Posterior vena cava (tissue), 2 donors: ENCODE measurements at places on chromosomes 3 and 15. TPM values are rescaled to one million over a fixed set of nuclear protein-coding genes. Genes with fewer than 3 reads are reported as not detected.

DNA sequence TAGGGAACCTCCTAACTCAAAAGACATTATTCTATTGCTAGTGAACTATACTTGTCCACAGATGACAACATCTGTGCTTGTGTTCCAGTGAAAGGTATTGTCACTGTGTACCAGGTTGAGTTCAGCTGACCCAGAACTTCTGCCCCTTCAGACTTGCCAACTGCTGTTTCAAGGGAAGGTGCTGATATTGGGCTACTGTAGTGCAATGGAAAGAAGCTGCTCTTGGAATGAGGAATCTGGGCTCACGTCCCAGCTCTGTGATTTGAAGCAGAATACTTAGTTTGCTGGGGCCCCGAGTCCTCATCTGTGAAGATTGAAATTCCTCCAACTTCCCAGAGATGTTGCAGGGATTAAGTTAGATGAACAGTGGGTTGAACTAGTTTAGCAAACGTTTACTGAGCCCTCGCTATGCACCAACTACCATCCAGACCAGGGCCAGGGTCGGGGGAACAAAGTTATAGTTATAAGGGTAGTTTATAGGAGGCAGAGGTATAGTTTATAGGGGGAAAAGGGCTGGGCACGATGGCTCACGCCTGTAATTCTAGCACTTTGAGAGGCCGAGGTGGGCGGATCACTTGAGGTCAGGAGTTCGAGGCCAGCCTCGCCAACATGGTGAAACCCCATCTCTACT lies 15.9 kb upstream of the UMPS start:
- no peak for DNase-seq

DNA sequence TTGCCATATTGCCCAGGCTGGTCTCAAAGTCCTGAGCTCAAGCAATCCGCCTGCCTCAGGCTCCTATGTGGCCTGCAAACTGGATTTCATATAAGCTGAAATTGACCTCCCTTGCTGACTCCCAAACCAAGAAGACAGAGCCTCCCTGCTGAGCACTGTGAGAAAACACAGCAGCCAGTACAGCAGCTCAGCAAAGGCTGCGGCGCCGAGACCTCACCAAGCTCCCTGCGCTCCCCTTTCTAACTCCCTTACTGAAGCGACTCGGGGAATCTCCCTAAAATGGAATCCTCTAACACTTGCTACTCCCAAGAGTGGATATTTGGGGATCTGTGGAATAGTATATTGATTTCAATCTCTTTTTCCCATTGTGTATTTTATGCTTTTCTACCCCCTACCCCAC lies 34.6 kb downstream of the MUC20 start:
- DNase-seq: no peak

GRCh38 chr3:110479731-110480130 lies 591.9 kb upstream of the NECTIN3 start:
- no peak for DNase-seq

DNA sequence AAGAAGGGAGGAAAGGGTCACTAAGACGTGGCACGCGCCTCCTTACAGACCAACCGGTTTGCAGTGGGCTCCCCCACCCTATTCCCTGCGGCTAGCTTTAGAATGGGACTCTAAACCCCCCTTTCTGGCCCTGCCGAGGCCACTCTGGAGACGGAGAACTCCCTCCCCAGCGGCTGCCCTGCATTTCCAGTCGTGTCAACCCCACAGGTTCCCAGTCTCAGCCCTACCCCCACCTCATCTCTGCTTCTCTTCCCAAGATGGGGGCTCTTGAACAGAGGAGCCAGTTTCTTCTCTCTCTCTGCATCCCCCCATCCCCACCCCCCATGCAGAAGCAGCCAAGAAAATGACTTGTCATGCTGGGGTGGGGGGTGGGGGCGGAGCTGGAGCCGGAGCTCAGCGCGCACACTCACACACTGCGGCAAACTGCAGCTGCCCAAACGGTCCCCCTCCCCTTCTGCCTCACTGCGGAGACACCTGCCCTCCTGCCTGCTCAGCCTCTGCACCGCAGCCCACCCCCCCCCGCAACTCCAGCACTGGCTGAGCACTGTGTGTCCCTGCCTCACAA lies 871 bp downstream of the MAP1A start:
- DNase-seq: peak; percentile 82

DNA sequence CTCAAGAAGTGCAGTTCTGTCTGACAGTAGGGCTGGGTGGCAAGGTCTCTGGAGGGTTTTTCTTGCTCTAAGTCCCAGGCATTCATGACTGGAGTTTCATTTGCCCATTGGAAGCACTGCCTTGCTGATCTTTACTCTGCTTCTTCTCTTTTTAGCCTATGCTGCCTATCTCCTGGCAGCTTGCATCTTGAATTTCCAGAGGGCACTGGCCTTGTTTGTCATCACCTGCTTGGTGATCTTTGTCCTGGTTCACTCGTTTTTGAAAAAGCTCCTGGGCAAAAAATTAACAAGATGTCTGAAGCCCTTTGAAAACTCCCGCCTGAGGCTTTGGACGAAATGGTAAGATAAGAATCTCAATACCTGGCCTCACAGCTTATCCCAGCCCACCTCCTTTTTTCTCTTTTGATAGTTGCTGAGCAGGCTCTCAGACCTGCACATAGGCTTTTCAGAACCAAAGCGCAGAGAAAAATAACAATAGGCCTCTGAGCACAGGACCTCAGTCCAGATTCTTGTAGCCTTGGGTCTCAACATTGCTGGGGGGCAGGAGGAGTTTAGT lies 10.9 kb downstream of the SLC28A2 start:
- no peak for DNase-seq

DNA sequence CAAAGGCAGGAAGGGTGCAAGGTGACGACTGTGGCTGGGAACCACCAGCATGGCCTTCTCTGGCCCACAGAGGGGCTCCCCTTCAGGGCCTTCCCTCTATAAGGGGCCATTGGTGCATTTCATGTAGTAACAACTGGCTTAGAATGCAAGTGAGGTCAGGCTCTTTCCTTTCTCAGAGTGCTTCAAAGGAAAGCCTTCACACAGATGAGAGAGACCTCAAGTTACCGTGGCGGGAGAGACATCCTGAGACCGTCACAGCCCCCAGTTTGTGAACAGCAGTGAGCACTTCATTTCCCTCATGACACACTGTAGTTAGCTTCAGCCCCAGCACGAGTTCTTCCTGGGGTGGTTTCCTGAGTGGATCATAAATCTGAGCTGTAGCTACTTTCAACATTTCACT lies 96.6 kb upstream of the LIMD1 start:
- no peak for DNase-seq

GRCh38 chr15:39431376-39431775 lies 149.5 kb upstream of the THBS1 start:
- no peak for DNase-seq

GRCh38 chr3:143951351-143951971 lies 20.2 kb upstream of the DIPK2A start:
- no peak for DNase-seq

DNA sequence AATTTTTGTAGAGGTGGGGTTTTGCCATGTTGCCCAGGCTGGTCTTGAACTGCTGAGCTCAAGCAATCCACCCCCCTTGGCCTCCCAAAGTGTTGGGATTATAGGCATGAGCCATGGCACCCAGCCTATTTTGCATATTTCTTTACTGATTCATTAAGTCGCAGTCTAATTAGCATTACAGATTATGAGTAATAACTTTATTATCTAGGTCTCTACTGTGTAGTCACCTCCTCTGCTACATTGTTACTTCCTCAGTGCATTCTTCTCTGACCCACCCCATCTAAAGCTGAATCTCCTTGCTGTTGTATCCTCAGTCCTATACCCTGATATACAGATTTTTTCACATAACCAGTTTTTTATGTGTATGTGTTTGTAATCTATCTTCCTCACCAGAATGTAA lies 61.7 kb downstream of the TFDP2 start:
- DNase-seq: no peak

DNA sequence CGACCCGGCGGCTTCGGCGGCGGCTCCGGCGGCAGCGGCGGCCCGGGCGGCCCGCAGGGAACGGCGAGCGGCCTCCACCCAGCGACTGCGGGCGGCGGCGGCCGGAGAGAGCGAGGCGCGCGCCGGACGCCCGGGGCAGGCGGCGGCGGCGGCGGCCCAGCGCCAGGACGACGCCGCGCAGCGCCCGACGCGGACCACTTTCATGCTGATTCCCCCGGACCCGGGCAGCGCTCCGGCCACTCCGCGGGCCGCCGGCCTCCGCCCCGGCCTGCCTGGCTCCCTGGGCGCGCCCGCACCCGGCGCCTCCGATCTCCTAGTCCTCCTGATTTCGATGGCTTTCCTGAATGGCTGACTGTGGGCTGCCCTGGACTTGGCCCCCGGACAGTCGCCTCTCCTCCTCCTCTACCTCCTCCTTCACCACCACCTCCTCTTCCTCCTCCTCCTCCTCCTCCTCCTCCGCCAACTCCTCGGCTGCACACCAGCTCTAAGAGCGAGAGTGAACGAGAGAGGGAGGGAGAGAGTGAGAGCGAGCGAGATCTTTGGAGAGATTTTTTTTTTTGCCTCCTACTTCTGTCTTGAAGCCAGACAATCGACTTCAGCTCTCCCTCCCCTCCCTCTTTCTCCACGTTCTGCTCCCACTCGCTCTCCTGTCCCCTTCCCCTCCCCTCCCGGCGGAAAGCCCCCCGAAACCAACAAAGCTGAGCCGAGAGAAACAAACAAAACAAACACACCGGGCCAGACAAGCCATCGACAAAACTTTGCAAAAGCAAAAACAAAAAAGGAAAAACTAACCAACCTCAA lies 844 bp downstream of the NR2F2 start:
- no peak for DNase-seq

DNA sequence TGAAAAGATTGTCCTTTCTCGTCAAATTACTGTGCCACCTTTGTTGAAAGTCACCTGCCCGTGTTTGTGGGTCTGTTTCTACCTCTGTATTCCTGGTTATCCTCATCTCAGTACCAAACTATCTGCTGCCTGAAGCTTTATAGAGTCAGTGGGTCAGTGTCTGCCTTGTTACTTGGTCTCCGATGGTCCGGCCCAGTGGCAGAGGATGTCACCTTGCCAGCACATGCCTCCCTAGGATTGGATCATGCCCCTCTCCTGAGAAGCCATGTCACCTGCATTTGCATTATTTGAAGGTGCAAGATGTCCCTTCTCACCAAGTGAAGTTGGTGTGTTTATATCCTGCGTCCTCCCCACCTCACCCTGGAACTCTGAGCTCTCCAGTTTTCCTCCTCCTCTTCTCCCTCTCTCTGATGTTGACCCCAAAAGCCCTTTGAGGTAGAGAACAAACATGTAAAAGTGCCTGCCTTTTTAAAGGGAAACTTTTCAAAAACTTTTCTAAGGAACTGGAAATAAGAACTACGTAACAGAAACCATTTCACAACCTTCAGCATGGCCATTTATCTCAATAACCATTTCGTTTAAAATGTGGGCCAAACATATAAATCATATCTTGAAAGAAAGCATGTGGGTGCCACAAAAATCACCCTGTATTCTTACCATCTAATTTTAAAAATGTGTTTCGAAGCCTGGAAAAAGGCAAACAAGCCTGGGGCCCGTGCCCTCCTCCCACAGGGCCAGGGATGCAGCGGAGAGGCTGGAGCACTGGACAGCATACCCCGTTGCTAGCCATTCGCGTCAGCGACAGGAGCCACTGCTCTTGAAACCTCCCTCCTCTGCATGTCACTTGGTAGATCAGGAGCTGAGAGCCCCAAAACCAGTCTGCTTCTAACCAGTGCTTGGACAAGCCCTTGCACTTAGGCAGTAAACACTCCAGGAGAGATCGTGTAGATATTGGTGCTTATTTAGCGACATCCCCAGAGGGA lies 102.1 kb downstream of the VGLL4 start:
- peak; percentile 75 for DNase-seq

- no peak for DNase-seq
Measured at GRCh38 chr15:26382444-26383072, 390.3 kb downstream of the GABRB3 start.

DNA sequence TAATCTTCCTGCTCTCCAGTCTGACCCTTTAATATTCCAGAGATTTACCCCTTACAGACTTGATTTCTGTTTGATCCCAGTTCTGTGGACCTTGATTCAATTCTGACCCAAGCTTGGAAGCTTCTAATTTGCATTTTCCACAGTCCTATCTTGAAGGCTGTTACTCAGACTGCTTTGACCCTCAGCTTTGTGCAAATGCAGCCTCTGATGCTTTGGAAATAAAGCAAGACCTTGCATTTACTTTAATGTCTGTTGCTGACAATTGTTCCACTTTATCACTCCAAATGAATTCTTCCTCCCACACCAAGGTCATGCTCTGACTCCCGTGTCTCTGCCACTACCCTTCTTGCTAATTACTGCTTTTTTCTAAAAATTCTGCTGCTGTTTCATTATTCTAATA lies 886.0 kb downstream of the TUSC7 start:
- DNase-seq: no peak

DNA sequence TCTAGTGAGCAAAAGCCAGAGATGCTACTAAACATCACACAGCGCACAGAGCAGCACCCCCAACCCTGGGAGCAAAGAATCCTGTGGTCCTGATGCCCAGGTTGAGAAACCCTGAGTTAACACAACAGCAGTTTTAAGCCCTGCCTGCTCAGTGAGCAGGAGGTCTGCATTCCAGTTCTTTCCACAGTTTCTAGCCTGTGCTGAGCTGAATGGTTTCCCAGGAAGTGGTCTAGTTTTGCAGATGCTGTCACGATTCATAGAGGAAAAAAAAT lies 171.1 kb upstream of the PROK2 start:
- DNase-seq: no peak

GRCh38 chr3:71565316-71565715 lies 18.2 kb downstream of the FOXP1 start:
- no peak for DNase-seq

DNA sequence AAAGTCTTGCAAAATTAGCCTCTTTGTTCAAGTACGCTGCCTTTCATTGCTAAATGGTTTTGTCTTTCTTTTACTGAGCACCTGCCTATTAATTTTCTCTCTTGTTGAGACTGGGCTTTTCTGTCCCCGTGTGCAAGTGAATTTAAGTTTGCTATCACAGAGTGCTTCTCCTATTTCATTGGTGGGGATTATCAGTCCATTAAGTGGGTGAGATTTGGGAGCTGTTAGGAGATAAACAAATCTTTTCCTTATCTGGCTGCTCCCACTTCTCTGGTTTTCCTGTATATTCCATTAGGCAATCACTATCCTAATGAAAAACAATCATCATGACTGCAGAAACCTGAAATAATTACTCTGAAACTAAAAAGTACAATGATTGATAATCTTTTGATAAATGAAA lies 254.2 kb downstream of the NR1D2 start:
- DNase-seq: no peak

Gene ATP8B4
- 21.1 TPM for total RNA-seq

Gene CASR
- not detected for total RNA-seq

Gene SLC2A2
- total RNA-seq: not detected

Gene CXCR6
- 0.42 TPM for total RNA-seq

Gene SEMA3B
- total RNA-seq: 39.7 TPM

Gene THBS1
- total RNA-seq: 1,947 TPM

Gene TOPAZ1
- total RNA-seq: not detected

Gene SSR3
- total RNA-seq: 171 TPM
